ENCODE measurements at places on chromosomes 2 and 18.
A peak's percentile ranks its signal among the peaks of the same experiment; 100 is the strongest.

DNA sequence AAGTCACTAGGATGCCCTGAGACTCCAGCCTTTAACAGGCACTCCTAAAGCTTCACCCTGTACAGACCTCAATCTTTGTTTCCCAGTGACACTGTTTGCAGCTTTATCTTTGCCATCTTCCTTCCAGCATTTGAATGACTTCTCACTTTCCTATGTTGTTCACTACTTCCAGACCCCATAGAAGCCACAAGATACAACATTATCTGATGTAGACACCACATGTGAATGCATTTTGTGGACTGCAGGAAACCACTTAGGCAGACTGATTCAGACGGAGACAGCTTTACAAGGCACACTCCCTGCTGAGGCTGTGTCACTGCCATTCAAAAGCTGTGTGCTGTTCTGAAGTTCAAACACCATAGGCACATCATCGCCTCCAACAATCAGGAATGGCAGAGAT, 67.3 kb upstream of the SPATS2L start:
- DNase-seq: peak; percentile 87

- peak; percentile 14 for DNase-seq
These were observed 861 bp downstream of the LTBP1 start for GRCh38 chr2:32947484-32948143.

DNA sequence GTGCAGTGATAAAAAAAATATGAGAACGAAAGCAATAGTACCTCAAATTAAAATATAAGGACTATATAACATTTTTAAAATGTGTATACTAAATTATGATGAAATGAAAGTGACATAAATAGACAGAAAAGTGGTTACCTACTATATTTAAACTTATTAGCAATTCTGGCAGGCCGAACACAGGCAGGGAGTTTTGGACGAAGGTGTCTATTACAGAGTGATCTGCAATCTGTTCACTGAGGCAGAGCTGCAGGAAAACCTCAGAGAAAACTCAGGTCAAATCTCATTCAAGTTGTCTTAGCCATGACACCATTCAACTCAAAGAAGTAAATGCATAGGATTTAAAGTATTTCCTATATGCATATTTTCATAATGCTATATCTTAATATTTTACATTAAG, 274.8 kb upstream of the GULP1 start:
- DNase-seq: peak; percentile 21

- DNase-seq: no peak
These were observed 513.1 kb downstream of the PARD3B start for GRCh38 chr2:205058409-205058808.

DNA sequence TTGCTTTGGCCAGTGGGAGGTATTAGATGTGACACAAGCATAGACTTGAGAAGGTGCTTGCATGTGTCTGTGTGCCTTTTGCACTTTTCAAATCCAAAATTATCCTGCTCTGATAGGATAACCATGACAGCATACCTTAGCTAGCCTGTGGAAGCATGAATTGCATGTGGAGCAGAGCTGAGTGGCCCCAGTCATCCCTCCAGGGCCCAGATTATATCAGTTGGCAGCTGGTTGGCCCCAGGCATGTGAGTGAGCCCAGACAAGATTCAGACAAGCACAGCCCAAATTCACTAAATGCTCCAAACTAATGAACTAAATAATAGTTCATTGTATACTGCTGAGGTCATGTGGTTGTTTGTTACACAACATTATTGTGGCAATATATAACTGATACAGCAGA, 18.8 kb downstream of the TACR1 start:
- DNase-seq: no peak

DNA sequence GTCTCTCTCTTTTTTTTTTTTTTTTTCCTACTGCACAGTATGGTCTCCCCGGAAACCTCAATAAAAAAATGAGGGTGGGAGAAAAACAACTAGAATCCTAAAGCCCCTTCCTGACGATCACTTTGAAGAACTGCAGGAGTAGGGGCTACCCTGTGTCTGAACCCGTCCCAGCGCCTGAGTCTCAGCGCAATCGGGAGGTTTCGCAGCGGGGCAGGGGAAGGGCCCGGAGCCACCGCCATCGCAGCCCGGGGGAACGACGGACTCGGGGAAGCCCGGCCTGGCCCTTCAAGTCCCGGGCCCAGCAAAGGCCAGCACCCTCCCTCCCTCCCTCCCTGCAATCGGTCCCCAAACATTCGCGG, 411 bp downstream of the NARS1 start:
- DNase-seq: no peak

GRCh38 chr2:224032283-224032682, 6.8 kb downstream of the SERPINE2 start:
- no peak for DNase-seq

DNA sequence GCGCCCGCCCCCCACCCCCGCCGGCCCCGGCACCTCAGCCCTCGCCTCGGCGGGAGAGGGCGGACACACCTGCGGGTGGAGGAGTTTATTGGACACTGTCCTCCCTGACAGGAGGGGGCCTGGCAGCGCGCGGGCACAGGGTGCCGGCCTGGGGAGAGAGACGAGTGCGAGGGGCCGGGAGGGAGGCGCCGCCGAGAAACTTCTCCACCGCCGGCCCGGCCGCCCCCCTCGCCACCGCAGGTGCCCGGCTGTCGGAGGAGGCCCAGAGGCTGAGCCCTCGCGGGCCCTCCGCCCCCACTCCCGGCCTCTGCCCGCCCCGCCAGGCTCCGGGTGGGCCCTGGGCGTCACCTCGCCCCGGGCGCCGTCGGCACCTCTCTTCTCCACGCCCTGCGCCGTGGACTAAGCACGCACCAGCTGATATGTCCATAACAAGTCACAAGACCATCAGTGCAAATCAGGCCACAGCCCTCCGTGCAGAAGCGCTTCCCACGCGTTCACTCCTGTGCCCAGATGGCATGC, 311.3 kb downstream of the CELF4 start:
- no peak for DNase-seq

DNA sequence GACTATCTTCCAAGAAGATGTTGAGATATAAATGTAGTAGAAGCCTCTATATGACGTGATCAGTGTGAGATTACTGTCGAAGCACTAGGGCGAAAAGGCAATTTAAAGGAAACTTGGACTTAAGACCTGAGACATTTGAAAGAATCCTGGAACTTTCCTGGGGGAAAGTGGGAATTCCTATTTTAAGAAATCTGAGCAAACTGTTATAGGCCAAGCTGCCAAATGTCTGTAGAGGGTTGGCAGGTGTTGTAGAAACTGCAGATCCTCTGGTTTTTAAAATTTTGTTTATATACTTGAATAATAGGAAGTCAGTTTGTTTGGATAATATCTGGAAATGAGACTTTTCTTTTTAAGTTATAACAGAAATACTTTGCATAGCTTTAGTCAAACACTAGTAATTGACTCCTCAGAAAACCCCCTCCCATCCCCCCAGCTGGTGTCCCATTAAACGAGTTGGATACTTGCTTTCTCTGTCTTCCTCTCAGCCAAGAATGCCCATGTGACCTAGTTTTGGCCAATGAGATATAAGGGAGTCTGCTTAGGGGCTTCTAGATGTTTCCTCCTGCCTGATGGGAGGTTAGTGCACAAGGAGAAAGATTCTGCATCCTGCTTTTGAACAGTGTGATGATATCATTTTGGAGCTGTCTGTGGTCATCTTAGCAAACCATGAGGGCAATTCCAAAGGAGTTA, 61.2 kb downstream of the MOGAT1 start:
- no peak for DNase-seq

- no peak for DNase-seq
These were observed 2.3 kb upstream of the NR4A2 start for GRCh38 chr2:156334496-156335478.

DNA sequence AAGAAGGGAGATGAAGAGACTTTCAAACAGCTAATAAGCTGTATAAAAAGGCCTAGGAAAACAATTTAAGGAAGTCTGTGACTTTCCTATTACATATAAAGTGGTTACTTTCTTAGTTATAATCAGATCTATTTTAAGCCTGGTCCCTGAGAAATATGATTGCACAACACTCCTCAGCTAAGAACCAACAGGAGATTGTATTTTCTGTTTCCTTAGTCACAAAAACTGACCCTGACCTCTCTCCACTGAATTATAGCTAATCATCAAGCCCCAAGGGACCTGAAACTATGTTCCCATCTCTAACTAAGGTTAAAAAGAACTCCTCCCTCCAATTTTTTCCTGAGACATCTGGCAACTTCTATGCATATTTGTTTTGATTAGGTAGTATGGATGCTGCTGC, 106.9 kb downstream of the ROCK1 start:
- peak; percentile 8 for DNase-seq

DNA sequence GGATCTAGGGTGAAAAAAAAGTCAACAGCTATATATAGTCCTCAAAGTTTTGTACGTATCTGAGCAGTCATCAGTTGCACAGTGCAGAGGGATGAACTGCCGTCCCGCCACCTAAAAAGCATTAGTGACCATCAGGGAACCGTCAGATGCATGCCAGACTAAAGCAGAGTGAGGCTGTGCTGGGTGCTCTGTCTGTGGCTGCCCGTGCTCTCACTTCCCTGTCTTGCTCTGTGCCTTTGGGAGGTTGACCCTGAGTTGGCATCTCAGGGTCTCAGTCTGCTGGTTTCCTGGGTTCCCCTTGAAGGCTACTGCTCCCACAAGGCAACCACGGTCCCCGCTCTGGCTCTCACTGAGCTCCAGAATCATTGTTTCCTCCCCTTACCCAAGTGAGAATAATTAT, 11.1 kb downstream of the CLUL1 start:
- no peak for DNase-seq

DNA sequence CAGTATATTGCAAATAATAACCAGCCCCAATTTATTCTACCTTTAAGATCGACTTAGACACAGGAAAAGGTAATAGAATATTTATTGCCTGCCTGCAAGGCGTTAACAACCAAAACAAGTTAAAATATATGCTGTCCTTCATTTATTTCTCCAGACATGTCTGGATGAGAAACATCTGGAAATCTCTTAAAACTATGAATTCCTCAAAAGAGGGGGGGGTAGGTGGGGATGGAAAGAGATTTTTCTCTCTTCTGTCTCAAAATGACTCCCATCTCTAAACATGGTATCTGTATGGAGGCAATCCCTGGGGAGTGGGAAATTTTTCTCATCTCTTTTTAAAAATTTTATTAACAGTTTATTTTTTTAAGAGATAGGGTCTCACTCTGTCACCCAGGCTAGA, 113.0 kb downstream of the CDH2 start:
- DNase-seq: no peak

DNA sequence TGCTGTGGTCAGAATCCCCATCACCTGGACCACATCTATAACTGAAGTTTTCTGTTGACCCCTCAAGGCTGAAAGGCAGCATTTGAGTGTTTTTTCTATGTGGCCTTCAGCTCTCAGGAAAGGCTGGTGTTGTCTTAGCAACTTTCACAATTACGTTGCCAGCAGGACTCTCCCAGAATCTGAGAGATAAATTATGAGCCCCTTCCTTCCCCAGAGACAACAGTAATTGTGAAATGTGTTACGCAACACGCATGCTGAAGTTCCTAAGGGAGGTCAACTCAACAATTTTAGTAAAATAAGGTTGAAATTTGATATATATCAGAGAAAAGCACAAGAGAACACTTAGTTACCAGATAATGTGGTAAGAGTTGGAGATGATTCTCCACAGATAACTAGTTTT, 216.5 kb upstream of the SLC8A1 start:
- peak; percentile 79 for DNase-seq

- no peak for DNase-seq
These were observed 9.3 kb downstream of the IL1R2 start for GRCh38 chr2:102000813-102001766.

- DNase-seq: no peak
These were observed 48.2 kb downstream of the FBXO48 start for GRCh38 chr2:68418855-68419254.

- no peak for DNase-seq
These were observed 19.4 kb downstream of the BABAM2 start for GRCh38 chr2:27909901-27910300.

DNA sequence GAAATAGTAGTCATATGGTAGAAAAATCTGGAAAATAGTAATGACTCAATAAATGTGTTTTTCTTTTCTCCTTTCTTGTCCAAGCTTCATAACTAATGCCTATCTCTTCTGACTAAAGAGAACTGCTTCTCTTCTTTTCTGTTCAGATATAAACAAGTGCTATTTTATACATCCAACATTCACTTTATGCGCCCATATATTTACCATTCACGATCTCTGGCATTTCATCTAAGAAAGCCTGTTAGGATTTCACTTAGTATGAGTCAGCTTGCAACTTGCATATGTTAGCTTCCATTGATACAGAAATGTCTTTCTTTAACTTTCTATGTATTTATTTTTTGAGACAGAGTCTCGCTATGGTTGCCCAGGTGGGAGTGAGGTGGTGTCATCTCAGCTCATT, 224.9 kb downstream of the VAPA start:
- DNase-seq: no peak

DNA sequence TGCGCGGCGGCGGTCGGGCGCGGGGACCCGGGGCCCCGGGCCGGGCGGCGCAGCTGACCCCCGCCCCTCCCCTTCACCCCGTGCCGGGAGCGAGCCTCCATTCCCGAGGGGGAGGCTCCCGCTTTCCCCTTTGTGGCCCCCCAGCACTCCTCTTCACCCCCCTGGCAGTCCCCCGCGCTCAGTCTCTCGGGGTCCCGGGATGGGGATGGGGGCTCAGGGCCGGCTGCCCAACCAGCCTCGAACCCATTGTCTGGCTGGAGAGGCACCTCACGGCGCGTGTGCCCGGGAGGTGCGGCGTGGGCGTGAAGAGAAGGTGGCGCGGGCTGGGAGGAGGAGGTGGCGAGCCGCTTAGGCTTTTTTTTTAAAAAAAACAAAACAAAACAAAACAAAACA, 748 bp downstream of the FMNL2 start:
- DNase-seq: no peak

DNA sequence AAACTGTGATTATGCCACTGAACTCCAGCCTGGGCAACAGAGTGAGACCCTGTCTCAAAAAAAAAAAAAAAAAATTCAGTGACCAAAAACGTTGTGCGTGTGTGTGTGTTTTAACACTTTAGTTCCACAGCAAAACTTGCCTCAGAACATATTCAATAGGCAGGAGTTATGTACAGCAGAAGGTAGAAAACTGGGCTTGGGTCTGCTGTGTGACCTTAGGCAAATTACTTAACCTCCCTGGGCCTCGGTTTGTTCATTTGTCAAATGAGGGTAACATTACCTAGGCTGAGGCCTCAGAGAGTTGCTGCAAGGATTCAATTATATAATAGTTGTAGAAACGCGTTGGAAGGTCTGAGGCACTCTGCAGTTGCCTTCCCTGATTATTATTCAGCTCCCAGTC, 10.3 kb upstream of the SCG2 start:
- peak; percentile 8 for DNase-seq

DNA sequence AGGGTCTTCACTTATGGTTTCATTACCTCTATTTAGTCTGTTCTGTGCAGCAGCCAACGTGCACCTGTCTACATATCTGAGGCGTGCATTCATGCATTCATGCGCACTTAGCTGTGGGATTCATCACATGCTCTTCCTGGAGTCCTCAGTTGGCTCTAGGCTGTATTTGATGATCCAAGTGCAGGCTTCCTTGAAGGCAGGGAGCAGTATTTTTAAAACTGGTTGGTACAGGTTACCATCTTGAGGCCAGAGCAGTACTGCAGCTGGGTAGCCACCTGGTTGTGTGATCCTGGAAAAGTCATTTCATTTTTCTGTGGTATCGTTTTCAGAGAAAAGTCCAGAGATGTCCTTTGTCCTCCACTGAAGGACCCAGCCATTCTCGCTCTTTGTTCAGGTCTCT, 109.8 kb downstream of the EN1 start:
- no peak for DNase-seq

- no peak for DNase-seq
These were observed 9.8 kb downstream of the MCEE start for GRCh38 chr2:71120195-71120594.
